ENCODE measurements at places on chromosomes 2 and 18.
A peak's percentile ranks its signal among the peaks of the same experiment; 100 is the strongest.

DNA sequence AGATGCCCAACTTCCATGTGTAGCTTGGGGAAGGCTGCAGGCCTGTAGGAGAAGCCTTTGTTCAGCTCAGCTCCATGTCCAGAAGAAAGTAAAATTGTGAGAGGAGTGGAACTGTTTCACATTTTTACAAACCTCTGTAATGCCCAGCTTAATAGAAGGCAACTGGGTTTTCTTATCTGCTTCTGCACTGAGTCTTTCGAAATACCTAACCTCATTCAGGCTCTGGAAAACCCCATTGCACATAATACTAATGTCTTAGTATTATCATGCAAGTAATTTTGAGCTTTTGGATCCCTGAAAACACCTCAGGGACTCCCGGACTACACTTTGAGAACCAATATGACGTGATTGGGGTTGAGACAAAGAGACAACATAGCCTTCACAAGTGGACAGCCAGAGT is 5.8 kb downstream of the SMIM21 start:
- DNase-seq = no peak

- DNase-seq = no peak
These were observed 17.4 kb downstream of the LRP2 start for GRCh38 chr2:169344736-169345485.

DNA sequence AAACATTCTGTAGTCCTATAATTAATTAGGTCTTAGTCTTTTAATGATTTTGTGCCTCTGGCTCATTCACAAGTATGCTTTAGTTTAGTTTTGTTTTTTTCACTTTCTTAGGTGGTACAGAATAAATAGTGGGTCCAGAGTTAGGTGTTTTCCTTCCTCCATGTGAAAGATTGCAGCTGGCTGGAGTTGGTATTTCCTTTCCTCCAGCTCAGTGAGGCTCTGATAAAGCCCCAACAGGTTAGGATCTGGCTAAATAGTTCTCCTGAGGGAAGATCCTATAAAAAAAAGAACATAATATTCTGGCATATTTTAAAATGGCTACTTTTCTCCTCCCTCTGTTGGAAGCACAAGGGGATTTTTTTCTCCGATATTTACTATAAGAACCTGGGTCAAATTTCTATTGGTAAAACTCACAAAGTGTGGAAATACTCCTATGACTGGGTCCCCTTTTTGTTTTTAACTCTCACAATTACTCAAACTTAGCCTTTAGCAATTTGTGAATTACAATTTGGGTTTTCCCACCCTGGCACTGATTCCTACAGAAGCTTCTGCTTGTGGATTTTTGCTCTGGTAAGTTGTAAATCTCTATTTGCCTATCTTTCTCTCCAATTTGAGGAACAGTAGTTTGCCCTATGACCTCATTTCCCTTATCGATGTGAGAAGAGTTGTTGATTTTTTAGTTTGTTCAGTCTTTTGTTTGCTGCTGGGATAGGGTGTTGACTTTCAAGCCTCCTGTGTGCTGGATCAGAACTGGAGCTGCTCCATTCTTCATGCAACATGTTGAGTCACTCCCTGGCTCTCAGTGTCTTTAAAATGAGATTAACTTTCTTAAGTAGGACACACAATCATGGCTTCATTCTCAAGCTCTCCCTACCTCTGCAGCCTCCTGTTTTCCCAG is 500.9 kb downstream of the RNF144A start:
- no peak for DNase-seq

- no peak for DNase-seq
These were observed 415.8 kb upstream of the ZEB2 start for GRCh38 chr2:144935736-144936135.

GRCh38 chr2:152387041-152387440 is 52.1 kb downstream of the FMNL2 start:
- no peak for DNase-seq

- no peak for DNase-seq
These were observed 68.6 kb downstream of the GATA6 start for GRCh38 chr18:22238036-22238435.

DNA sequence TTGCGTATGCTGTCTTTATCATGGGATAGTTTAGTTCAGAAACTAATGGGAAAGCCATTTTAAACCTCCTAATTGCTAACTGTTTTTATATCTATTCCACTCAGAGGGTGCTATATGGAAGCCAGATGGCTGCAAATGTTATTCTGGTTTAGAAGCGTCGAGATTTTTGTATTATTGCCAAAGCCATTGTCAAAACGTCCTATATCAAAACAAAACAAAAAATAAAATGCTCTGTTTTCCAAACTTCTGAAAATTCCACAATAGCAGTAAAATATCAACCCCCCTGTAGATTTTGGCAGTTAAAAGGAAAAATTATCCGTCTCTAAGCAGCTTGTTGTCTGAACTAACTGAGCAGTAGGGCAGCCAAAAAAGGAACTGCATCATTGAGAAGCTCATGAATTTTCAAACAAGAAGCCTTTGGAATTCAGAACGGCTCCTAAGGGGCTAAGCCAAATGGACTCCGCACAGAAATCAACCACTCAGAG is 195.4 kb upstream of the CWC22 start:
- DNase-seq = peak; percentile 56

DNA sequence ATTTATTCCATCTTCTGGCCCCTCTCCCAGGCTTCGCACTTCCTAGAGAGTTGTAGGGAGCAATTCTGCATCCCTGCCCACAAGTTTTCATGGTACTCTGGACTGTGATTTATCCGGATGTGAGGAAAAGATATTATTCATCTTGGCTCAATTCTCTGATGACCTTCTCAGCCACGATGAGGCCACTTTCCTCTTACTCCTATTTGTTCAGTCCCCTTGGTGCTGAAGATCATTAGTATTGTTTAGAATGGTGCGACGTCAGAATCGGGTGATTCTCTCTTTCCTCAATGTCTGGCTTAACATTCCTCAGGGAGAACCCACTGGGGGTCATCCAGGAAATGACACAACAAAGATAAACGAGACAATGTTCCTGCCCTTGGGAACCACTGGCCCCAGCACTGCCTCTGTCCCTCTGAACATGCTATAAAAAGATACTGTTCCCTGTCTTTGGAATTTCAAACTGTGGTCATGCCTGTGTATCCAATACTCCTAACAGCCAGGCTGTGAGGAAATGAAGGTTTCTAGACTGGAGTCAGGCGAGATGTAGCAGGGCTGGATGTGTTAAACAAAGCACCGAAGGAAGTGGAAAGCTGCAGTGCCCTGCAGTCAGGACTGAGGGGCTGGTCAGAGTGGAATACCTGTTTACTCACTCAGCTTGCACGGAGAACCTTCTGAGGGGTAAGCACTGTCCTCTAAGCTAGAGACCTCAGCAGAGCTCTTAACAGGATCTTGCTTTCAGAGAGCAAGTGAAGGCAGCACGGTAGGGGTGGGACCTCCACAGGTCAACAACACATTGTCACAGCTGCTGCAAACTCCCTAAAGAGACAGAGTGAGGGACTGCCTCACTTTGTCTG is 12.9 kb upstream of the GLI2 start:
- DNase-seq = no peak

- DNase-seq = no peak
These were observed 786 bp upstream of the TMEM200C start for GRCh38 chr18:5895876-5896740.

DNA sequence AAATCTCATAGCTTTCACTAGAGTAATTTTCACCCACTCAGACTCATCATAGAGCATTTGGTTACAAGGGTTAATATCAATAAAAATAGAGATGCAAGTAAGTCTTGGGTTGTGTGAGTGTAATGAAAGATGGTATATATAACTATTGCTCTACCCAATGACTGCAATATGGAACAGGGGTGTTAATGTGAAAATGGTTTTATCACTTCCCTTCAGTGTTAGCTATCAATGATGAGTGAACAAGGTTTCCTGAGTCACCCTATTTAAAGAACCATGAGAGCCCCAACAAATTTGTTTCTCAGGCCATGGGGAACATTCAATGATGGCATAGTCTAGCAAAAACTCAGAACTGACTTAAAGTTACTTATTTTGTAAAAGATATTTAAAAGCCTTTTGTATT is 1133.6 kb upstream of the ZEB2 start:
- DNase-seq = no peak

GRCh38 chr2:190499273-190499672 is 35.2 kb downstream of the NEMP2 start:
- DNase-seq = no peak

- no peak for DNase-seq
These were observed 42.4 kb downstream of the SLC14A2 start for GRCh38 chr18:45657357-45658335.

DNA sequence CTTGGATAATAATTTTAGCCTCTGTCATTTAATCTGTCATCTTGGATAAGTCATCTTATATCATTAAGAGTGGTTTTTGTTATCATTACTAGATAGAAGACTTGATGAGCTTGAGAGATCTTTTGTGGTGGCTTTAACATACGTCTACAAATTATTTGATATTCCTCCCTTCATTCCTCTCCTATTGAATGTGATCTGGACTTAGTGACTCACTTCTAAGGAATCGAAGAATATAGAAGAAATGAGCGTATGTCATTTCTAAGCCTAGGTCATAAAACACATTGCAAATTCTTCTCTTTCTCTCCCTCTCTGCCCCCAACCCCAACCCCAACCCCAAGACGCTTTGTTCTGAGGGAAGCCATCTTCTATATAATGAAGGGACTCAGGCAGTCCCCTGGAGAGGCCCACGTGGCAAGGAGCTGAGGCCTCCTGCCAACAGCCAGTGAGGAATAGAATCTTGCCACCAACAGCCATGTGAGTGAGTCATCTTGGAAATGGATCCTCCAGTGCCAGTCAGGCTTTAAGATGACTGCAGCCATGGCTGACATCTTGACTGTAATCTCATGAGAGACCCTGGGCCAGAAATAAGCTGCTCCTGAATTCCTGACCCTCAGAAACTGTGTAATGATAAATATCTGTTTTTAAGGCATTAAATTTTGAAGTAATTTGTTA is 221.6 kb upstream of the SP5 start:
- DNase-seq = no peak

DNA sequence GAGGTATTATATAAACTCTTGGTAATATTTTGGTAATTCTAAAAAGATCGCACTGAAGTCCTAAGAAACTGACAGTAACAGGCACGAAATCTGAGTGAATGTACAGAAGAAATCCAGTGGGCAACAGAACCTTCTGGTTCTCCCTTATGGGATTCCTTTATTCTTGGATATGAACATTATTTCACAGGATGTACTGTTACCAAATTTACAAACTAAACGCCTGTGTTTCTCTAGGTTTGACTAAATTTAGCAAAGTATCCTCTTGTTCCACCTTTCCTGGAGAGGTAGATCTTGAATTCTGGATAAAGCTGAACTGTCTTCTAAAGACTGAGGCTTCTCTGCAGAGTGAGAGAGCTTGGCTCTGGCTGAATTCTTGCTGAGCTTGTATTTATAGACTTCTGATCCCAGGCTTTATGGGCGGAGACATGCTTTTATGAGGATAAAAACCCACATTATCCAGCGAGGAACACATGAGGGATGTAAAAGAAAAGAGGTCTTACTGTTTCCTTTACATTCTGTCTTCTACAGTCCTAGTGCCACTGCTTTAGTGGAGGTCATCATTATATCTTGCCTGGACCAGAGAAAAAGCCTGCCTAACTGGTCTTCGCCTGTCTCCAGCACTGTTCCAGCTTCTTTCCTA is 220.8 kb downstream of the CDH2 start:
- DNase-seq = no peak

GRCh38 chr18:79402977-79403722 is 7.4 kb downstream of the NFATC1 start:
- DNase-seq = peak; percentile 59

GRCh38 chr2:8138525-8138922 is 543.3 kb upstream of the ID2 start:
- no peak for DNase-seq

DNA sequence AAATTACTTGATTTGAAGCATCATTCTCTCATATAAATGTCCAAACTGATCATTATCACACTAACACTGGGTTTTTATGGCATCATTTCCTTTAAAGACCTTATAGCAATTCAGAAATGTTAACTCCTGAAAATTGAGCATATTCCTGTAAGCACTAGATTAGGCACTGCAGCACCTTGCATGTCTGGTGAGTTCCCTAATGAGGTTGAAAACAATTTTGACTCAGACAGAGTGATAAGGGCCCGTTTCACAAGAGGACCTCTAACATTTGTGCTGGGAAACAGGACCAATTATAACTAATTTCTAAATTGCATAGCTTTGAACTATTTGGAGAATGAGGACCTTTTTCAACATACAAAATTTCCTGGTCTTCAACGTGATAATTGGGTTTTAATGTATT is 69.9 kb downstream of the OSBPL6 start:
- DNase-seq = no peak

GRCh38 chr18:38635709-38636430 is 1070.3 kb upstream of the CELF4 start:
- no peak for DNase-seq

DNA sequence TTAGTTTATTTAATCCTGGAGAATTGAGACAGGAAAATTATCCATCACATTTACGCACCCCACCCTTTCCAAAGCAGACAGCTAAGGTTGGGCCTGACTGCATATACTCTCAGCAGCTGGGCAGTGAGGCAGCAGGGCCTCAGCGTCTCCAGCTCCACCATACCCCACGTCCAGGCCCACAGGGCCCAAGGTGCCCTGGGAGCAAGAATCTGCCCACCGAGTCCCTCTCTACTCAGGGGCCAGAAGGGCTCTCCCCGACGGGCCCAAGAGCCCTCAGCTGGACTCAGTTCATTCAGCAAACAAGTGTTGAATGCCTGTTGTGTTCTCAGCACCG is 126.3 kb downstream of the SEPTIN10 start:
- DNase-seq = no peak

DNA sequence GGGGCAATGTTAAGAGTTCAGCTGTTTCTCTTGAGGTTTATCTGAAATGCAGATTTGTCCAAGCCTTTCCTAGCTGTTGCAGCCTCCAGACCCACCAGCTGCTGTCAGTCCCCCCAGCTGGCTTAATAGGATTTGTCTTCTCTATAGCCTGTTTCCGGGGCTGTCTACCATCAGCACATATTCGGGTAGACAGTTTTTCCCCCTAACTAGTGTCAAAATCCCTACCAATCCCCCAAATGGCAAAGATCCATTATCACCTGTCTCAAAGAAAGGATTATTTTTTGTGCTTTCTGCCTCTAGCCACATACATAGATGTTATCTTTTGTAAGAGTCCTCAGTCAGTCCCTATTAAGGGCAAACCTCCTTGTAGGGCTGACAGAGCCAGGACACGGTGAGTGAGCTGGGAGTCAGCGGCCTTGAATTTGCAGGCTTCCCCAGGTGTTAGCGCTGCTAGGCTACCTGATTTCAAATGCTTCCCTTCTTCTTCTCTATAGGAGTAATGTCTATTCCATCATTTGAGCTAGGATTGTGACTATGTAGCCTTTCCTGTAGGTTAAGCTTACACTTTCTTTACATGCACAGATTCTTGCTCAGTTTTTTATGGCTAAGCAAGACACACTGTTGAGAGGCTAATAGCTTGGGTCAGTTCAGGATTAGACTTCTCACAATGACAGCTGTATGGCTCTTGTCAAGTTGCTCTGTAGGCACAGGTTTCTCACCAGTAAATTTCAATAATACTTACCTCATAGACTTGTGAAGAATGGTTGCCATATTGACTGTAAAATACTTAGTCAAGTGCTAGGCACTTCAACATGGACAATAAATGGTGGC is 171.1 kb upstream of the UNC80 start:
- DNase-seq = no peak

GRCh38 chr18:10365021-10365500 is 89.4 kb upstream of the APCDD1 start:
- no peak for DNase-seq
